NCI-H1092 (cell line): ENCODE measurements at places on chromosomes 6 and 20.

DNA sequence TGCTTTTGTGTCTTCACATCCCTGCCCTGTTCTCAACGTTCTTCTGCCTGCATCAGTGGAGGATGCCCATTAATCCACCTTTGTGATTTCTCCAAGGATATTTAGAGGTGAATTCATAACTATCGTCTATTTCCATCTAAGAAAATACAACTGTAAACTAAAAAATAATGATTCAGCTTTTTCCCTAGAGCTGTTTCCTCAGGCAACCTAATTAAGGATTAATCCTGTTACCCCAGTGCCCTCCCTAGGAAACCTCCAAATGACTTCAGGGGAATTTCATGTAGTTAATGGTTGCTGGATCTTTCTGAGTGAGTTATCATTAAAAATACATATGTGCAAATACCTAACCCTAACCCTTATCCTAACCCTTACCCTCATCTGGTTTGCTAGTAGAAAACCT is 14.6 kb upstream of the AFDN start:
- DNase-seq, result no peak

GRCh38 chr20:62900692-62901584 is 25.4 kb downstream of the DIDO1 start:
- no peak for DNase-seq

DNA sequence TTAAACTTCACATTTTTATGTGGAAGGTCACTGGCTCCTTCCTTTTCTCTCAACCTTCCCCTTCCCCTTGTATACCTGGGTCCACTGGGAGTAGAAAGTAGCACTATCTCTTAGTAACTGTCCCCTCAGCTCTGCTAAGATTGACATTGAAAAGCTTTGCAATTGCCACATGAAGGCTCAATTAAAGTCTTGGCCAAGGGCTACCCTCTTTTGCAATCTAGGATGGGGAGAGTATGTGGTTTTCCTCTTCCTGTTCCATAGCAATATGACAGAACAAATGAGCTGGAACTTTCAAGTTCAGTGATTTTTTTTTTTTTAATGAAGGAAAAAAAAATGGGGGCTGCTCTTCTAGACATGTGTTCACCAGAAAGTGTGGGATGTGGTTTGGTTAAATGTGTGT is 37.1 kb downstream of the PROKR2 start:
- no peak for DNase-seq

DNA sequence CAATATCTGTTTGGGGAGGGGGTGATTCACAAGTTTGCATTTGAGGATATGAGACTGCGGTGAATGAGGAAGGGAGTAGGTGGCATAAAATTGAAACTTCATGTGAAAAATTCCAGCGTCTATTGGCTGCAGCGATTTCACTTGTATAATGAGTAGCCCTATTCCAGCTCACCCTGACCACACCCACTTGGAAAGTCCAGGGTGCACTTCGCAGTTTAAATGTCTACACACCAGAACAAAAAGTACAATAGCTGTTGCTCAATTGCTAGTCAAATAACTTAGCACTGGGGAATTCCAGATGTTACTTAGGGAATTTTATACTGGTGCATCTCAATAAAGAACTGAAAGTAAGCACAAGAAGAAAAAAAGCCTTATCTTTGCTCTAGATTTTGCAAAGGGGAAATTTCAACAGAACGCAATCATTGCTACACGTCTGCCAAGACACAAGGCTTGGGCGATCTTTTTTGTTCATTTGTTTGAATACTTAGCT is 6.3 kb downstream of the TNFAIP3 start:
- DNase-seq, result no peak
